ENCODE measurements at places on chromosomes 5 and 9.

DNA sequence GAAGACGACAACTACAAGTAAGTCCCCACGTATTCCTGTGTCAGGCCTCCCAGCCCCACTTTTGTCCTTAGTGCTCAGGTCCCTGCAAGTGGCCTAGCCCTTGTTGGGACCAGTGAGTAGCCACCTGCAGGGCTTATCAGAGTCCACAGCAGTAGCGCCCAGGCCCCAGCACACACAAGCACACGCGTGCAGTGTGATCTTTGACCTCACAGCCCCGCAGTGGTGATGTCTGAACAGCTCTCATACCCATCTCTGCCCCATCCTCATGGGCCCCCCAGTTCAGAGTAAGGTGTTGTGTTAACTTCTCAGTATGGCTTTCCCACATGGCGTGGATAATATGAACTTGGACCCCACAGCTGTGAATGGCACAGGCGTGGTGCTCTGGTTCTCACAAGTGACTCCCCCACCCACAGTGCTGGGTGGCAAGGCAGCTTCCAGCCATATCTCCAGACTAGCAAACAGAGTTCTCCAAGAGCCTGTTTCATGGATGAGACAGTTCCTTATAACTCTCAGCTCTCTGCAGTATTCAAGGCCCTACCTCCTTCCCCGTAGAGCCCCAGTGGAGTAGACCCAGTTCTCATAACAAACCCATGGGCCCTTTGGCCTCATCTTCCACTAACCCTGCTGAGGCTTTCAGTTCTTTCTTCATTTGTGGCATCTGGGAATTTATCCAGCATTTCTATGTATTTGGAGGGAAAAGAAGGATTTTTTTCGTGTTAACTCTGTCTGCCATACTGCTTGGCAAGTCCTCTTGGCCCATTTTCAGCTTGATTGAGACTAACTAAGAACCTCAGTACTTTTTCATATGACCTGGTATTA is 46.5 kb upstream of the ANGPTL2 start:
- DNase-seq: no peak

DNA sequence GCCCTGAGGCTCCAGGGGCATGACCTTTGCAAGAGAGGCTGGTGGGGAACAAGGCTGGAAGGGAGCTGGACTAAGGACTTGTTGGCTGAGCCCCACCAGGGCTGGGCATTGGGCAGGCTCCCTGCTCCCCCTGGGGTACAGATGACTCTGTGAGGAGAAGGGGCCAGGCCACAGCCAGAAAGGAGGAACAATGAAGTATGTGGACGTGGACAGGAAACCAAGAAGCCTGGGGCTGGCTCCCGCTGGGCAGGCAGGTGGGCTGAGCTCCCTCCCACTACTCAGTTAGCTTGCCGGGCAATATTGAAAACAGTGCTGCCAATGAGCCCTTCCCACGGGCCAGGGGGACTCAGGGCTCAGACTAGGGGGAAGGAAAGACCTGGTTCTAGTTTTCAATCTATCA is 66.1 kb upstream of the SPTLC1 start:
- DNase-seq: no peak

- no peak for DNase-seq
Observed at GRCh38 chr9:129777769-129778130, 24.9 kb upstream of the PTGES start.

DNA sequence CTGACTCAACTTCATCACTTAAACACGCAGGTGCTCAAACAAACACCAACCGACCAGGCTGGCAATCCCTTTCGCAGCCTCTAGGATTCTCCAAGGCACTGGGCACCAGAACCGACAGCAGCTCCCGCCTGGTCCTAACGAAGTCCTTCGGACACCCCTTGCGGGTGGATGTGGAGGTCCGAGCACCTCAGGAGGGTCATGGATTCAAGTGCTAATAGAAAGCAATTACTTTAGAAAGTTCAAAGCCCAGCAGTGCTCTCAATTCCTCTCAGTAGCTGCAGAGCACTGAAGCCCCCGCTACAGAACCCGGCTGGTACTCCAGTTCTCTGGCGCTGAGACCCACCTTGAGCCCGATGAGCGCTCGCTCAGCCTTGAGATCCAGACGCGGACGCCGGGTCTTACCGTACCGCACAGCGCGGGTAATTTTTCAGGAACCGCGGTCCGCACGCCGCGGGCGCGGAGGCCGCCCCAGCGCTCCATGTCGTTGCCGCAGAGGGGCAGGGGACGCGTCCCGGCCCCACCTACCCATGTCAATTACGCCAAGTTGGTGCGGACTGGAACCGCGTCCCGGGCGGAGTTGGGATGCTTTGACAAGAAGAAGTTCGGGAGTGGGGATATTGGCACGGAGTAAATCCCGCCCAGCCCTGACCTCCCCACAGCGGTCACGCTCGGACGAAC is 638 bp downstream of the MARCHF3 start:
- DNase-seq: peak; percentile 51

GRCh38 chr5:147143215-147143614 is 91.6 kb upstream of the STK32A start:
- no peak for DNase-seq

DNA sequence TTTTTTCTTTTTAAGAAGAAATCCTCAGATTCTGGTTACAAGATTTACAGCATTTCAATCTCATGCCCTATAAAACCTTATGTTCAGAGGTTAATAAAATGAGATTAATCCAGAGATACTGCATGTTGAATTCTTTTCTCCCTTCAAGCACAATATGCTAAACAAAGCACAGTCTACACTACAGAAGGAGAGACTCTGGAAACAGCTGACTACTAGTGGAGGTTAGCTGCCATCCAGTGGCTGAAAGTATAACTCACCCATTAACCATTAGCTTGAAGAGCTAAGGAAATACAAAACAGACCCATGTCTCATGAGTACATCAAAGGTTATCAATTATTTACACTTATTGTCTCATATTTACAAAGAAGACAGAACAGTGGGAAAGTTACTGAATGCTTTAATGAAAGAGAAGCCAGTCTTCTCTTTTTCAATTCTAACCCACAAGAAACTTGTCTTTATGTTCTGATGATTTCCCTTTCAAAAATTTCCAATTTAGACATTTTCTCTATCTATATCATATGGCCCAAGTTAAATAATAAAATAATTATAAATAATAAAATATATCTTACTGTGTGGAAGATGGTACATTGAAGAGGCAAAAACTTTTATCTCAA is 12.7 kb upstream of the DNAH5 start:
- DNase-seq: no peak

DNA sequence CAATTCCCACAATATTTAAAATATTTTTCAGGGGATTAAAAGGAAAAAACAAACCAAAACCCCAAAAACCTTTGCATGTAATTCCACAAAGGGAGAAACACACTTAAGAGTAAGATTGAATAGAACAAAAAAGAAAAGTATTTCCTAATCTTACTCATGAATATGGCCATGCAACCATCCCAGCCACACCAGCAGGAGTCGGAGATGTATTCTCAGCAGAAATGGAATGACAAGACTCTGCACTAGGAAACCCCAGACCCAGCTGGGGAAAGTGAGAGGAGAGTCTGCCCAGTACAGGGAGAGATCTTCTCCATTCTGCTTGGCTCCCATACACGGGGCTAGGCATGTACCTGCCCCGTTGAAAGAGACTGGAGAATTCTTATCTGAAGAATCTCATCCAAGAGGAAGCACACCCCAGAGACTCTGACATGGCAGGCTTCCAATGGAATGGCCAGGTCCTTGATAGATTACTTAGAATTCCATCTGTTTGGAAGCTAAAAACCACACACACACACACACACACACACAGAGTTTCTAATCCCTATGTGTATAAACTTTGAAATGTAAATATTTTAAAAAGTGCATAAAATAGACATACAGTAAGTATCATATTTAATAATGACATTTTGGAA is 118.8 kb downstream of the GADD45G start:
- DNase-seq: no peak

DNA sequence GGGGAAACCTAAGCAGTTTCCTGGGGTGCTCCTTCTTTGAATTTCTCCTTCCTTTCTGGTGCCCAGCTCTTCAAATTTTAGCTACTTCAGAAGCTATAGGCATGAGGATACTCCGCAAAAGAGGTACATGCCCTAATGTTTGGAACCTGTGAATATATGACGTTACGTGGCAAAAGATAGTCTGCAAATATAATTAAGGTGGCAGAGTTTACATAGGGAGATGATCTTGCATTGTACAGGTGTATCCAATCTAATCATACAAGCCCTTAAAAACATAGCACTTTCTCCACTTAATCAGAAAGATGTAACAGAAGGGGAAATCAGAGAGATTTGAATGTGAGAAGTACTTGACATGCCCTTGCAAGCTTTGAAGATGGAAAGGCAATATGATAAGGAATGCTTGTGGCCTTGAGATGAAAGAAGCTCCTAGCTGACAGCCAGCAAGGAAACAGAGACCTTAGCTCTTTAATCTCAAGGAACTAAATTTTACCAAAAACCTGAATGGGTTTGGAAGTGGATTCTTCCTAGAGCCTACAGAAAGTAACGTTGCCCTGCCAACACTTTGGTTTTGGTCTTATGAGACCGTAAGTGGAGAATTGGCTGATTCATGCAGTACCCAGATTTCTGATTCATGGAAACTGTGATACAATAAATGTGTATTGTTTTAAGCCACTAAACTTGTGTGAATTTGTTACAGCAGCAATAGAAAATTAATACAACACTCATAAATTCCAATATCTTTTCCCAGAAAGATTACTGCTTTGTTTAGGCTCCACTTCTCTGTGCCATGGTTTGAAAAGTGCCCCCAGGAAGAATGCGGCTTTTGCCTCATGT is 268.4 kb downstream of the FAM170A start:
- DNase-seq: no peak

- no peak for DNase-seq
Observed at GRCh38 chr5:120199559-120199958, 264.5 kb upstream of the PRR16 start.

DNA sequence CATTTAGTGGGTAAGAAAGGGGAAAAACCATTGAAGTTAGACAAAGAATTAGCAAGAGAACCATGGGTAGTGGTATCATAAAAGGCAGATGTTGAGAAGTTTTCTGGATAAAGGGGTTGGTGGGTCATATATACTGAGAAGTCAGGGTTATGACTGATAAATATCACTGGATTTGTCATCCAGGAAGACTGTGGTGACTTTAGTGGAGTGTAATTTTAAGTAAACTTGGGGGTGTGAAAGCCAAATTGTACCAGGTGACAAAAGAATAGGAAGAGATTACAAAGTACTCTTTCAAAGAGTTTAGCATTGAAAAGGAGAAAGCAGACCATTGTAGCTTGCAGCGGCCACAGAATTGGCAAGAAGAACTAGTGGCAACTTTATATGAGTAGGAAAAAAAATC is 315.2 kb upstream of the DMAC1 start:
- DNase-seq: no peak

- DNase-seq: no peak
Observed at GRCh38 chr9:123820139-123820538, 109.8 kb downstream of the DENND1A start.

GRCh38 chr9:2966565-2967300 is 122.8 kb upstream of the PUM3 start:
- no peak for DNase-seq

DNA sequence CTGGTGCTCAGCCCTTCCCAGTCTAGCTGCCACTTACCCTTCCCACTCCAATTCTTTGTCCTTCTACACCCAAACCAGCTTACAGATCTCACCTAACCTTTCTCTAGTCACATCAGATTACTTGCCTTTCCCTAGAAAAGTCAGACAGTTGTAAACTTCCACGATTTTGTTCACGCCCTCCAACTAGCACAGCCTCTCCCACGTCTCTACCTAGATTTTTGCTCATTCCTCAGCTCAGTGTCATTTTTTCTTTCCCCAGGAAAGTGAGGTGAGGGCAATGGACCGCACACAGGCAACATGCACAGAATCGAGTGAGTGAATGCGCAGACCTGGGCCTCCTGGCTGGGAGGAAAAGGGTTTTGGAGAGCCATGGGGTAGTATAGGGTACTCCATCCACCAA is 20.9 kb upstream of the PRUNE2 start:
- no peak for DNase-seq

GRCh38 chr9:545480-545879 is 296.0 kb upstream of the DMRT1 start:
- DNase-seq: no peak

GRCh38 chr5:170288551-170288950 is 9.0 kb downstream of the LCP2 start:
- DNase-seq: no peak

DNA sequence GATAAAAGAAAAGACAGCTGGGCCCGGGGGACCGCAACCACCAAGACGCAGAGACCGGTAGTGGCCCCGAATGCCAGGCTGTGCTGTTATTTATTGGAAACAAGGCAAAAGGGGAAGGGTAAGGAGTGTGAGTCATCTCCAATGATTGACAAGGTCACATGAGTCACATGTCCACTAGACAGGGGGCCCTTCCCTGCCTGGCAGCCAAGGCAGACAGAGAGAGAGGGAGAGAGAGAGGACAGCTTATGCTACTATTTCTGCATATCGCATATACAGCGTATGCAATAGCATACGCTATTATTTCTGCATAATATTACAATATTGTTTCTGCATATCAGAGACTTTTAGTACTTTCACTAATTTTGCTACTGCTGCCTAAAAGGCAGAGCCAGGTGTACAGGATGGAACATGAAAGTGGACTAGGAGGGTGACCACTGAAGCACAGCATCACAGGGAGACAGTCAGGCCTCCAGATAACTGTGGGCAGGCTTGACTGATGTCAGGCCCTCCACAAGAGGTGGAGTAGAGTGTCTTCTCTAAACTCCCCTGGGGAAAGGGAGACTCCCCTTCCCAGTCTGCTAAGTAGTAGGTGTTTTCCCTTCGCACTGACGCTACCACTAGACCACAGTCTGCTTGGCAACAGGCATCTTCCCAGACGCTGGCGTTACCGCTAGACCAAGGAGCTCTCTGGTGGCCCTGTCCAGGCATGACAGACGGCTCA is 50.3 kb downstream of the RFX3 start:
- DNase-seq: no peak

DNA sequence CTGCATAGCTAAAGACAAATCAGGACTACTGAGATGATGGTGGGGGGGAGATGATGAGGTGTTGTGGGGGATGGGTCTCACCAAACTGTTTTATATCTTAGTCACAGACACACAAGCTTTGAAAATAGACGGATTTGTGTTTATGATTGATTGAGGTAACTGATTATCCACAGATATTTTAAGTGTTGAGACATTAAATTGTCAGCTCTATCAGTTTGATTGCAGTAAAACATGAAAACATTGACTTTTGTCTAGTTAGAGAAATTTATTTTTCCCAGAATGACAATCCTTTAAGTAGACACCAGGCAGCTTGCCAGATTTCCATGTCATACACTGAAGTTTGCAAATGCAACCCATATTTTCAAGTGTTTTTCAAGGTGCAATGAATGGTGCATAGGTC is 149.8 kb downstream of the NR2F1-AS1 start:
- DNase-seq: no peak

GRCh38 chr9:3936520-3937235 is 363.2 kb downstream of the GLIS3 start:
- DNase-seq: no peak

- no peak for DNase-seq
Observed at GRCh38 chr9:20319641-20320337, 302.5 kb downstream of the MLLT3 start.

Data from activated CD4-positive, alpha-beta T cell treated with anti-CD3 and anti-CD28 coated beads, Interleukin-2, amount 10 ng/mL, durations not matched to agents 7 days and 5 days (primary cell).